Mesothelial cell of epicardium (in vitro differentiated cells): ENCODE measurements at places on chromosomes 1 and 21. TPM values are rescaled to one million over a fixed set of nuclear protein-coding genes. Genes with fewer than 3 reads are reported as not detected.

The TNNT2 gene
- total RNA-seq, result 32.6 to 37.1 TPM (median 37.1 TPM) in 3 replicates

The APCS gene
- not detected in 3 replicates for total RNA-seq

The SPRR2F gene
- total RNA-seq, result 54.4 to 65.0 TPM (median 56.6 TPM) in 3 replicates

The LAD1 gene
- 17.6 to 23.0 TPM (median 20.7 TPM) in 3 replicates for total RNA-seq
